ENCODE measurements at places on chromosomes 3 and 15.

DNA sequence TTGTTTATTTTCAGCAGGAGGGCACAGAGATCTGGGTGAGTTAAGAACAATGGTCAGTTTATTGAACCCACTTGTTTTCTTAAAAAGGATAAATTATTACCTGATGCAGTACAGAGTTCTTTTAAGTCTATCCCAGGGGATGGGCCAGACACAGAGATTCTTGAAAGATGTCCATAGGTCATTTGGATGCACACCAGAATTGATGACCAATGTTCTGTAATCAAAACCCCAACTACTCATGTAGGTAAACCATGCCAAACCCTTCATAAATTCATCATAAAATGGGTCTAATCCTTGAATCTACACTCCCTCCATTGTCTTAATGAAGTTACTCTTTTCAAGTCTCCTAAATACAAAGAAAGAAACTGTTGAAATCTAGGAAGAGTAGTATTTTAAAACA lies 273.0 kb upstream of the COL8A1 start:
- DNase-seq: no peak

DNA sequence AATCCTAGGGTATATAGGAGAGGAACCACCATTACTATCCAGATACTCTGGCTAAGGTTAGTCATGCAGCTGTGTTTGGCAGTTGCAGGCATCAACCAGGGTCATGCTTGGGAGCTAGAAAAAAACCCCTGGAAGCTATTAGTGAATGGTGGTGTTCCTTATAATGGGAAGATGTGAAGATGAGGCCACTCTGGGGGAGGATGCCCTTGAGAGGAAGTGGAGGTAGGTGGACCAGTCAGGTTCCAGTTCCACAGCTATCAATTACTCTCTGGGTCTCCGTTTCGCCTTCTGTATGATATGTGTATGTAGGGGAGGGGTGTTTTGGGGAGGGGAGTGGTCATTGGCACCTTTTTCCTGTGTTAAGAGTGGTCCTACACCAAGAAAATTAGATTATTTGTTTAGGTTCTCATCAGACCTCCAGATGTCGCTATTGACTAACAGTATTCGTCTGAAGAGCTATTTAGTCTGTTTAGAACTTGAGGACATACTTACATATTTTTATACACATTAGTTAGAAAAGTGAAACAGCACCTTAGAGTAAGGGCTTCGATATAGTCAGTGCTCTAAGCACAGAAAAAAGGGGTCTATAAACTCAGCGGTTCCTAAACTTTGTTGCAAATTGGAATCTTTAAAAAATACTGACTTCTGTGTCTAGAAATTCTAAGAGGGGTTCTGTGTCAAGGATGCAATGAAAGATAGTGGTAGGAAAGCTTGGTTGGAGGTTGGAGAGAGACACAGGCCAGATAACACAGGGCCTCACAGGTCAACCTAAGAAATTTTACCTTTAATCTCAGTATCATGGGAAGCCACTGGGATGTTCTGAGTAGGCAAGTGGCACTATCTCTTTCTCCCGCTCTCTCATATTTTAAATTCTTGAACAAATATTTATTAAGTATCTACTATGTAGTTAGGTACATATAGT lies 9.1 kb upstream of the HPS3 start:
- no peak for DNase-seq

- DNase-seq: no peak
Observed at GRCh38 chr3:78048698-78049097, 1008.8 kb downstream of the ROBO2 start.

DNA sequence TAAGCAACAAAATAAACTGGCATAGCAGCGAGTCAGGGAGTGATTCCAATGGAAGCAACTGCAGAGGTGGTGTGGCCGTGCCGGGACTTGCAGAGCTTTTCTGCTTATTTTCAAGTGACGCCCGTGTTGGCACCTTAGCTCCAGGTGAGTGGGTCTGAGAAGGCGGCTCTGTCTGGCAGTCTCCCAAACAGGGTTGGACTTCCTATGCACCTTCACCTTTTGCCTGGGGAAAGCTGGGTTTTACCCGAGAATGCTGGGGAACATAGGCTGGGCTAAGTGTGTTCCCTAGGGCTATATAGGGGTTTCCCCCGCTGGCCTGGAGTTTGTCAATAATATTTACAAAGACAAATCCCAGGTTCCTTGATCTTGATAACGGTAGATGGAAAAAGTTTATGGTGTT lies 179.9 kb upstream of the TBL1XR1 start:
- DNase-seq: no peak

- no peak for DNase-seq
Observed at GRCh38 chr3:156631323-156631722, 43.1 kb upstream of the TIPARP start.

DNA sequence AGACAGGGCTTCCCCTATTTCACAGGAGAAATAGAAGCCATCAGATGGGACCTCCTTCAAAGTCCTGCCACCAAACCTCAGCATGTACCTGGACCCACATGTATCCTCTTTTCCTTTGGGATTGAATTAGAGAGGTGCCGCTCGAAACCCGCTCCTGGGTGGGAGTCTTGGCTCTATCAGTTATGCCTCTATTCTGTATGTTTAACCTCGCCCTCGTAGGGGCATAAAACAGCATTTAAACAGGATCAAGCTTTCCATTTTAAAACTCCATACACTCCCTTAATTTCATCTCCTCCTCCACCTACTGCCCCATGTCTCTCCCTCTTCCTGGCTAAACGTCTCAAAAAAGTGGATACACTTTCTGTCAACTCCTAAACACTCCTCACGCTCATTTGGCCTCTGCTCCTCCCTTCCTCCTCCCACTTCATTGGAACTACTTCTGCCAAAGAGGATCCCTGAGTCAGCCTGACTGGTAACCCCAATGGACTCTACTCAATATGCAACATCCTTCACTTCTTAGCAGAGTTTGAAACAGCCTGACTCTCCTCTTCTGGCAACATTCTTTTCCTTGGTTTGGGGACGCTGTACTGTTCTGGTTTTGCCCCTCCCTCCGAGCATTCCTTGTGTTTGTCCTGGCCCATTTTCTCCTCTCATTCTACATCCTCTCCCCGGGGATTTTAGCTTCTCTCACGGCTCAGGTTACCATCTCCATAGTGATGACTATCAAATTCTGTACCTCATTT lies 23.0 kb upstream of the MUC20 start:
- no peak for DNase-seq

DNA sequence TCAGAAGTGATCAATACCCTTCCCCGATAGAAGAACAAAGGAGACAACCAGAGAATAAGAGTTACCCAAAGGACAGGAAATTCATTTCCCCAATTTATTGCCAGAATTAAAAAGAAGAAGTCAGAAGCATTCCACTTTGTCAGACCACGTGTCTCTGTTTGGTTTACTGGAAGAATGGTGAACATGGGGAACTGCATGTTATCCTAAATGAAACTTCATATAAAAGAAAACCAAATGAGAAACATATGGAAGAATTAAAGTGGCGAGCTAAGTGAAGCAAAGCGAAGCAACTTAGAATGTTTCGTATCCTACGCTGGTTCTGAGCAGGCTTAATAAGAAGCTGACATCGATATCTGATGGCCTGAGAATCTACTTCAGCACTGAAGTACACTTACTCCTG lies 190.7 kb downstream of the MAGI1 start:
- no peak for DNase-seq
